ENCODE measurements at places on chromosomes 13 and 19.

- no peak for DNase-seq
Measured at GRCh38 chr13:31944262-31945160, 87.1 kb upstream of the FRY start.

DNA sequence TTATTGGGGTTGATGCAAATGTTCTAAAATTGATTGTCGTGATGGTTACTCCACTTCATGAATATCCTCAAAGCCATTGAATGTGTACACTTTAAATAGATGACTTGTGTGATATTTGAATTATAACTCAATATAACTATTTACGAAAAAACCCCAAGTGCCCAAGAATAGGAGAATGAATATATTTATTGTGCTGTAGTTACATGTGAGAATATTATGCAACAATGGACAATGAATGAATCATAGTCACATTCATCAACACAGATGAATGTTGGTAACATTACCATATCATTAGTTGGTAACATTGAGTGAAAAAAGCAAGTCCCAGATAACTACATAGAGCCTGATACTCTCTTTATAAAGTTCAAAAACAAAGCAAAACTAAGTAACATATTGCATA, 127.8 kb upstream of the UBL3 start:
- DNase-seq: no peak

GRCh38 chr13:58452123-58452623, 820.6 kb downstream of the PCDH17 start:
- DNase-seq: no peak

DNA sequence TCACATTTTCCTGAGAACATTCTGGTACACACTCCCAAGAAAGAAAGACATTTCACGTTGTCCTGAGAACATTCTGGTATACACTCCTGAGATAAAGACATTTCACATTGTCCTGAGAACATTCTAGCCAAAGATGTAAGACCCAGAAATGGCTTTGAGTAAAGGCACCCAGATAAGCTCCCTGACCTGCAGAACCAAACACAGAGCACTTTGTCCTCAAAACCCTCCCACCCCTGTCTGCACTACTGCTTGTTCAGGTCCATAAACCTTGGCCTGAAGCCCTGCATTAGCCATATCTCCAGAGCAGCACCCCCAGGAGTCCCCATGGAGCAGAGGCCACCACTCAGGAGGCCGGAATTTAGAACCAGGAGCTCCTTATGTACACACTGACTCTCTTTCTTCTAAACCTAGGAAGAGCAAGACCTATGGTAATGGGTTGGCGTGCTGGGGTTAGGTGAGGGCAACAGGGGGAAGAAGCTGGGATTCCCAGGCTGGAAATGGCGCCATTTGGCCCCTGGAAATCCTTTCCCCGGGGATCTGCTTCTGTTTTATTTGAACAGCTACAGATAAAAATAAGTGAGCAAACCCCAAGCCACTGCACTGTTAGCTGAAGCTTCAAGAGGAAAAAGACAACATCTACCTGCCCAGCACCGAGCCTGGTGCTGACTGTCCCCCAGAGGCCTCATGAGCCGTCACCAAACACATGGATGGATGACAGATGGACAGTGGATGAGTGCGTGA, 13.7 kb downstream of the GAS6 start:
- DNase-seq: no peak

DNA sequence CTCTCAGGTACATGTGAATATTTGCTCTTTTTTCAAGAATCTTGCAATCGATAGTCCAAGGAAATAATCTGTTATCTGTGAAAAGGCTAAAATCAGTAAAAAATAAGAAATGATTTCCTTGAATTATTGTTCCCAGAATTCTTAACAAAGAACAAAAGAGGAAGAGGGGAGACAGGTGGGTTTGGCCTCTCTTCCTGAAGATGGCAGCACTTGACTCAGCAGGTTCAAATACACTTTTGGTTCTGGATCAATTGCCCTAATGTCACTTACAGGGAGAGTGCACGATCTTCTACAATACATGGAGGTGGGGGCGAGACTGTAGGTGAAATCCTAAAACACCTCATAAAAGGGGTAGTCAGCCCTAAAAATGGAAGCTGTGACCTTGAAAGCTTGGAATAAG, 358.7 kb downstream of the IRS2 start:
- no peak for DNase-seq

DNA sequence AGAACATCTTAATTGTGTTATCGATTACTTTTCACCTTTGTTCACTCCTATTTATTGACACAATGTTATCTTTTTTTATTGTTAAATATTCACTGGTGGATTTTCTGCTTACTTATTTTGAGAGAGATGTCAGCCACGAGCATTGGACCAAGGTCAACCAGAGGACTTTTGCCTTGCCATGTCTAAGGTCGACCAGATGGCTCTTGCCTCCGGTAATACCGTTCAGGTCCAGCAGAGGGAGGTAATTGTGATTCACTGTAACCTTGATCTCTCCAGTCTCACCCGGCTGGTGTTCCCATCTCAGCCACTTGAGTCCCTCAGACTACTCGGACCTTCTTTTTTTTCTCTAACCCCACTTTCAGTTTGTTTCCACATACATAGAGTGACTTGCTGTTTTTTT, 1438.1 kb downstream of the UQCRFS1 start:
- peak; percentile 67 for DNase-seq

Measured in BE2C (cell line).